Activated effector memory CD4-positive, alpha-beta T cell treated with anti-CD3 and anti-CD28 coated beads, Interleukin-2, amount 50 U/mL, for 16 hours (primary cell): ENCODE measurements at places on chromosomes 3 and 15.
A peak's percentile ranks its signal among the peaks of the same experiment; 100 is the strongest.

DNA sequence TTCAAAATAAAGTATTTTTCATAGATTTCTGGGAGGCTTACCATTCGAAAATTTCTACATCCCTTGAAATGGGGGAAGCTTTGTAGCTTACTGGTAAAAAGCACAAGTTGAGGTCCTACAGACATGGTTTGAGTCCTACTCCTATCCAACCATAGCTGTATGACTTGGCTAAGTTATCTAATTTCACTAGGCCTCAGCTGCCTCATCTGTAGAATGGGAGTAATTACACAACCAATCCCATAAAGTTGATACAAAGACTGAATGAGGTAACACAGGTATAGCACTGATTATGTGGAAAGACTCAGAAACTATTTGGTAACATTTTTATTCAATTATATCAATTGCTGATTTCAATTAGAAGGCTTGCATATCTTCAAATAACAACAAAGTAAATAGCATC lies 157.4 kb downstream of the PLD1 start:
- no peak for DNase-seq

- DNase-seq, result no peak
Observed at GRCh38 chr3:154668187-154668586, 238.2 kb upstream of the GPR149 start.

DNA sequence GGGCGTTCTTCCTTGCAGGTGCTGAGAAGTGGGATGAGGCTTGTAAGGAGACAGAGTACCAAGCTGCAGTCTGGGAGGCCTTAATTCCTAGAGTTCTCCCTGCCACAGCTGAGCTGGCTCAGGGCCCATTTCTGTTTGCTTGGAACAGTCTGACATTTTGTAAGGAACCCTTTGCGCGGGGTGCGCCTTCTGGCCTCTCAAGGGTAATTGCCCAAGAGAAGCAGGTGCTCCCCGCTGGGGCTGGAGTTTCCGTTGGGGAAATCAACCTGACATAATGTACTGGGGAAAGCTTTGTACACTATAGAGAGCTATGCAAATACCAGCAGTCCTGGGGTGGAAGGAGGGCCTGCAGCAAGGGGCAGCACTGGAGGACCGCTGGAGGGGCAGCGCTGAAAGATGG lies 83.6 kb downstream of the HMG20A start:
- DNase-seq, result no peak

GRCh38 chr3:53843195-53844177 lies 2.7 kb downstream of the CHDH start:
- no peak for DNase-seq

- DNase-seq, result no peak
Observed at GRCh38 chr3:15934389-15935195, 136.8 kb upstream of the ANKRD28 start.

DNA sequence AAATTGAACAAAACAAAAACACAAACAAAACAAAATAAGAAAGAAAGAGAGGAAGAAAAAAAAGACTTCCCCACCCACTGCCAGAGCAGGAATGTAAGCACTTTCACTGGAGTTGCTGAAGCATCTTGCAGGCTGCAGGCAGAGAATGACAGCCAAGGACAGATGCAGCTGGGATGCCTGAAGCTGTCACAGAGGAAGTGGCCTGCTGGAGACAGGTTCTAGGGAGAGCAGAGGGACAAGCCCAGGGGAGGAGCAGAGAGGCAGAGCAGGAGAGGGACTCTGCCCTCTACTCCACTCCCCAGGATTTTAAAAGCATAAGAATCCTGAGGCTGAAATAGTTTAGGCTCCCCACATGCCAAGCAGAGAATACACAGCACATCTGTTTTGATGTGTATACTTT lies 326.2 kb downstream of the TUSC7 start:
- no peak for DNase-seq

- DNase-seq, result no peak
Observed at GRCh38 chr15:55434989-55435825, 26.9 kb downstream of the PIERCE2 start.

- no peak for DNase-seq
Observed at GRCh38 chr3:132652640-132653270, 6.9 kb downstream of the ACAD11 start.

DNA sequence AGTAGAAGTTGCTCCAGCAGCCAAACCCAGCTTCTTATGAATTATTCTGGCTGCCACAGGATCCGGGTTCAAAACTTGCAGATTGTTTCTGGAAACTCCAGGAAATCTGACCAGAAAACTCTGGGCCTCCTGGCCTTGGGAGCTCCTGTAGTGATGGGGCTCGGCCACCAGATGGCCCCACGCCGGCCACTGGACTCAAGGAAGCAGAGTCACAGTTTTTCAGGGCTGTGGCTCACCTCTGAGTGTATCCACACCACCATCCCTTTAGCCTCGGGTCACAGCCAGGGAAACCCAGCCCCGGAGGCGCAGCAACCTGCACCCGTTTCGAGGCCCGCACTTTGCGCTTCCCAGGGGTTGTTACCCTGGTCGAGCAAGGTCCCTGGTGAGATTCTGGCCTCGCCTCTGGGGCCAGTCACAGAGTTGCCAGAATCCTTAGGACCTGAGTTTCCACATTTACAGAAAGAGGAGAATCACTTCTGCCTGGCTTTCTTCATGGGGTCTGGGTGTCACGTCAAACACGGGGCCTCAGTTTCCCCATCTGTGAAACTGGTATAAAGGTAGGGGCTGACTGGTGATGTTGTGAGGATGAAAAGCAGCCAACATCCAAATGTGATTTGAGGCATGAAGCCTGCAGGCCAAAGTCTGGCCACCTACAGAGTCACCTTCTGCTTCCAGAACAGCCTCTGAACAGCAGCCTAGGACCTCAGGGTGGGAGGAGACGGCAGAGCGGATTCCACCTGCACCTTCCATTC lies 53.5 kb upstream of the LCTL start:
- DNase-seq, result peak; percentile 66

DNA sequence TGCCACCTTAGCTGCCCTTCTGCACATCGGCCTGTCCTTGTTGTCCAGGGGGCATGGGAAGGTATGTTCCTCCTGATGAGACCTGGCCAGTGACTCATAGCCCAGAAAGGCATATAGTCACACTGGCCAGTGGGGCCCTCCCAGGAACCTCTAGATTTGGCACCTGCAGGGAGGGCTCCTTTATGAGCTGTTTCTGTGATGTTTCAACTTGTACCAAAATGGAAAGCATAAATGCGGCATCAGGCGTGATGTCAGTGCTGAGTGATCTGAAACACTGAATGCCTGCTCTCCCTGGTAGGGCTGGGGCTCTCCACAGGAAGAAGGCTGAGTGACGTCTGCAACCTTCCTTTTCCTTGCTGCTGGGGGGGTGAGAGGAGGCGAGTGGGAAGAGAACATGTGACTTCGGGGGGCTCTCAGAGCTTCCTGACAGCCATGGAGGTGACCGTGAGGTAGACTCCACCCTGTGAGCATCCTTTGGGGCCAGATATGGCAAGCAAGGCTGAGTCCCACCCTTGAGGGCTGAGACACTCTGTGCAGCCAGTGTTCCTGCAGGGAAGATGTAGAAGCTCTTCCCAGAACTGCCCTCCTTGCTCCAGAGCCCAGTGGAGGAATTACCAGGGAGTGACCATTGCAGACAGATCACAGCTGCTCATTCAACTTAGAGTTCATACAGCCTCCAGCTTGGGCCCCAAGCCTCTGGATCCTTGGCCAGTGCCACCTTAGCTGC lies 37.1 kb upstream of the APEH start:
- peak; percentile 59 for DNase-seq

GRCh38 chr15:78263907-78264303 lies 457 bp upstream of the DNAJA4 start:
- DNase-seq, result no peak

DNA sequence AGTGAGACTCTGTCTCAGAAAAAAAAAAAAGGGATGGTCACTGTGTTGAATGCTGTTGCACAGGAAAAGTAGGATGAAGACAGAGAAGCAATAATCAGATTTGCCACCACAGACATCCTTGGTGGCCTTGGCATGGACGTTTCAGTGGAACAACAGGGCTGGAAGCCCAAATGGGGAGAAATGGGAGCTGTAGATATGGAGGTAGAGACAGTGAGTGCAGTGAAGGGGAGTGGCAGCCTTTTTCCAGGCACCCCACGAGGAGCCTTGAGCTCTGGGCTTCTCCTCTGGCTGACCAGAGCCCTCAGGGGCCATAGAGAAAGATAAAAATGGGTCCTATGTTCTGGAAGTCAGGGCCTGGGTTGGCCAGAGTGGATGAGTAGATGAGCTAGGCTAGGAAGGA lies 12.3 kb upstream of the DOCK3 start:
- no peak for DNase-seq

GRCh38 chr3:2099028-2099671 lies 484 bp downstream of the CNTN4 start:
- DNase-seq, result no peak

DNA sequence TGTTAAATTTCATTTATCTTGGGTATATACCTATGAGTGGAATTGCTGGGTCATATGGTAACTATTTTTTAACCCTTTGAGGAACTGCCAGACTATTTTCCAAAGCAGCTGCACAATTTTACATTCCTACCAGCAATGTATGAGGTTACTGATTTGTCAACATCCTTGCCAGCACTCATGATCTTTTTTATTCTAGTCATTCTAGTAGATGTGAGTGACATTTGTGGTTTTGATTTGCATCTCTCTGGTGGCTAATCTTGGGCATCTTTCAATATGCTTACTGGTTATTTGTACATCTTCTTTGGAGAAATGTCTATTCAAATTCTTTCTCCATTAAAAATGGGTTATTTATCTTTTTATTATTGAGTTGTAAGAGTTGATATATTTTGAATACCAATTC lies 21.3 kb upstream of the LRRC58 start:
- no peak for DNase-seq

GRCh38 chr3:132535575-132536441 lies 61.3 kb upstream of the ACKR4 start:
- DNase-seq, result peak; percentile 76

DNA sequence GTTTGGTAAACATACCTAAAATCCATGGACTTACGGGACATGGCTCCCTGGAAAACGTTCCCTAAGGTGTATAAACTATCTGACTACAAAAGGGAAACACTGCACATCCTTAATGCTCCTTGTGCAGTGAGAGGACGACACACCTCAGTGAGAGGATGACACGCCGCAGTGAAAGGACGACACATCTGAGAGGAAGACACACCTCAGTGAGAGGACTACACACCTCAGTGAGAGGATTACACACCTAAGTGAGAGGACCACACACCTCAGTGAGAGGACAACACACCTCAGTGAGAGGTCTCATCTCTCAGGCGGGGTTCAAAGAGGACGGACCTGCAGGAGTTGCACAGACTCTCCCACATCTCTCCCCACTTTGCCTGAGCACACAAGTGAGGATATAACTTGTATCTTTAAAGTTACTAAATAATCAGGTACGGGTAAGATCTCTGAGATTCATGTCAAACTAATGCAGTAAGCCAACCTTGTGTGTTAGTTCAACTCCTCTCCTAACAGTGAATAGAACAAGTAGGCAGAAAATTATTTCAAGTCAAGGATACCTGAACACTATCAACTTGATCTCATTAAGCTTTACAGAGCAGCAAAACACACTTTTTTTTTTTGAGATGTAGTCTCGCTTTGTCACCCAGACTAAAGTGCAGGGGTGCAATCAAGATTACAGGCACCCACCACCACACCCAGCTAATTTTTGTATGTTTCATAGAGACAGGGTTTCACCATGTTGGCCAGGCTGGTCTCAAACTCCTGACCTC lies 32.1 kb downstream of the HERC2 start:
- DNase-seq, result no peak

DNA sequence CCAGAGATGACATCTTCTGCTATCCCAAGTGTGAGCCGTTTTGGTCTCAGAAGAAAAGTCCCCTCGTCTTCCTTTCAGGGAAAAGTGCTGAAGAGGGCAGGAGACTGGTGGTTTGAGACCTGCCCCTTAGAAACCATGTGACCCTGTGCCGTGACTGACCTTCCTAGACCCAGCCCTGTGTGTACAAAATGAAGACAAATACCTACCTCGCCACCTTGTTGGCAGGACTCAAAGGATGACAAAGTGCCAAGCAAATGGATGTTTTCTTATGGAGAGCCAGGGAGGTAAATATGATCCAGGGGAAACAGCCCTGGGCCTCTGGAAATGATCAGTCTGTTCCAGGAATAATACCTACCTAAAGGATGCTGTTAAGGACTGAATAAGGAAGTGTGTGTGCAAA lies 41.3 kb downstream of the FAM174B start:
- DNase-seq, result no peak
